Esophagus squamous epithelium (tissue), 5 donors: ENCODE measurements at places on chromosomes 3 and 15.

DNA sequence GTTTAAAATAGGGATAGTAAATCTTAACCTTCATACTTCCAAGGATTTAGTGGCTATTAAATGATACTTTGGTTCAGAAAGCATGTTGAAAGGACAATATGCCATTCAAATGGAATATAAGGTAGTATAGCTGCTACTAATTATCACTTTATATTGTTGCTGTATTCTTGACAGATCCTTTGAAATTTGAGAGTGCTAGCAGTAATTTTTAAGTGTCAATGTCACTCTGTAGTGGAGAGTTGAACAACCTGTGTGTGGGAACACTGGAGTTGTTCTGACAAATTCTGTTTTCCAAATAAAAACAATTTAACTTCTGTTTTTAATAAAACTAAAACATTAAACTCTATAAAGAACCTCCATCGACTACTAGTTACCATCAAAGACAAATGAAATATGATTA lies 565.7 kb downstream of the FGF12 start:
- no peak for DNase-seq

- no peak for DNase-seq
Measured at GRCh38 chr3:117427081-117427480, 717.5 kb downstream of the TUSC7 start.

GRCh38 chr3:61518590-61518989 lies 42.8 kb upstream of the PTPRG start:
- DNase-seq, result no peak

- no peak for DNase-seq
Measured at GRCh38 chr3:69748503-69748902, 9.2 kb downstream of the MITF start.

DNA sequence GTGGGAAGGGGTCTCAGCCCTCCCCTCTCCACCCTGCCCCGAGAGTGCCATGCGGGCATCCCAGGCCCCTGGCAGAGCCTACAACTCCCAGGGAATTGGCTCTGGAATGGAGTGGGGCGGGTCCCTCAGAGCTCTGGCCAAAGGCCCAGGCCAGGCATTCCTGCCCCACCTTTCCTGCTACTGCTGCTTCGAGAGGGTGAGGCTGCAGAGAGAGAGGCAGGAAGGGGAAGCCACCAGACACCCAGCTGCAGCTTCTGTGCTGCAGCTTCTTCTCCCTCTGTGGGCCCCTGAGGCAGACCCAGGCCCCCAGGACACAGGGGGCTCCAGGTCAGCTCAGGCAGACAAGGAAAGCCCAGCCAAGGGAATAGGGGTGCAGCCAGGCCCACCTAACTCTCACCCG lies 2.7 kb downstream of the ALS2CL start:
- no peak for DNase-seq
